K562 (cell line): ENCODE measurements at places on chromosomes 5 and 9. TPM values are rescaled to one million over a fixed set of nuclear protein-coding genes. Genes with fewer than 3 reads are reported as not detected.

The CKMT2 gene
- not detected in 2 replicates for total RNA-seq

The IL4 gene
- not detected in 2 replicates for total RNA-seq

The NRG2 gene
- 0.07 TPM in 1 of 2 replicates, not detected in the other for total RNA-seq

The RNF183 gene
- 0.22 TPM in 1 of 2 replicates, not detected in the other for total RNA-seq

The SPATA31A3 gene
- not detected in 2 replicates for total RNA-seq

The GPR107 gene
- 20.3 and 21.8 TPM in 2 replicates for total RNA-seq

The TSLP gene
- total RNA-seq, result 1.3 and 1.7 TPM in 2 replicates

The DDX4 gene
- not detected in 2 replicates for total RNA-seq

The ELAVL2 gene
- total RNA-seq, result not detected in 2 replicates

The EMB gene
- total RNA-seq, result 0.27 and 0.31 TPM in 2 replicates

The RABGAP1 gene
- 12.6 and 15.3 TPM in 2 replicates for total RNA-seq

The FBXO38 gene
- 26.5 and 31.3 TPM in 2 replicates for total RNA-seq

The TAF11L5 gene
- total RNA-seq, result 0.53 TPM in 1 of 2 replicates, not detected in the other

The KLHL3 gene
- total RNA-seq, result 0.31 and 0.38 TPM in 2 replicates

The RLN2 gene
- not detected in 2 replicates for total RNA-seq

The MLLT3 gene
- 0.18 and 0.33 TPM in 2 replicates for total RNA-seq

The TNIP1 gene
- total RNA-seq, result 41.0 and 42.6 TPM in 2 replicates

The FTMT gene
- not detected in 2 replicates for total RNA-seq

The ZNF658 gene
- total RNA-seq, result 0.78 and 0.98 TPM in 2 replicates

The LCN12 gene
- total RNA-seq, result not detected in 2 replicates

The SLC27A6 gene
- 0.76 and 1.2 TPM in 2 replicates for total RNA-seq

The ANKRD31 gene
- 0.04 and 0.07 TPM in 2 replicates for total RNA-seq

The SLC6A7 gene
- not detected in 2 replicates for total RNA-seq

The CYSRT1 gene
- 0.22 and 0.60 TPM in 2 replicates for total RNA-seq

The PCDHA2 gene
- total RNA-seq, result not detected in 2 replicates

The PCDHGA3 gene
- total RNA-seq, result 0.24 and 0.38 TPM in 2 replicates

The ZNF883 gene
- 2.3 and 2.6 TPM in 2 replicates for total RNA-seq

The SH3RF2 gene
- total RNA-seq, result 0.07 TPM in 1 of 2 replicates, not detected in the other

The ITGA2 gene
- total RNA-seq, result 0.09 and 0.11 TPM in 2 replicates

The TRPM6 gene
- total RNA-seq, result 0.11 and 0.13 TPM in 2 replicates

The IL7R gene
- 0.98 and 1.1 TPM in 2 replicates for total RNA-seq

The SLC36A2 gene
- not detected in 2 replicates for total RNA-seq

The CD274 gene
- 0.18 and 0.24 TPM in 2 replicates for total RNA-seq

The CBY3 gene
- total RNA-seq, result not detected in 2 replicates

The SHC3 gene
- total RNA-seq, result 0.02 TPM in 1 of 2 replicates, not detected in the other

The ADRB2 gene
- 0.04 TPM in 2 replicates for total RNA-seq

The STXBP1 gene
- 32.5 and 35.1 TPM in 2 replicates for total RNA-seq

The DRD1 gene
- not detected in 2 replicates for total RNA-seq

The IFNA16 gene
- total RNA-seq, result not detected in 2 replicates

The ADAMTS6 gene
- total RNA-seq, result 3.1 TPM in 2 replicates

The GNAQ gene
- total RNA-seq, result 23.7 and 27.9 TPM in 2 replicates

The PCDHGA2 gene
- total RNA-seq, result 0.18 and 0.27 TPM in 2 replicates

The SPINK13 gene
- total RNA-seq, result not detected in 2 replicates

The GADD45G gene
- total RNA-seq, result 0.20 TPM in 1 of 2 replicates, not detected in the other
